ENCODE measurements at places on chromosomes 1 and 21.

DNA sequence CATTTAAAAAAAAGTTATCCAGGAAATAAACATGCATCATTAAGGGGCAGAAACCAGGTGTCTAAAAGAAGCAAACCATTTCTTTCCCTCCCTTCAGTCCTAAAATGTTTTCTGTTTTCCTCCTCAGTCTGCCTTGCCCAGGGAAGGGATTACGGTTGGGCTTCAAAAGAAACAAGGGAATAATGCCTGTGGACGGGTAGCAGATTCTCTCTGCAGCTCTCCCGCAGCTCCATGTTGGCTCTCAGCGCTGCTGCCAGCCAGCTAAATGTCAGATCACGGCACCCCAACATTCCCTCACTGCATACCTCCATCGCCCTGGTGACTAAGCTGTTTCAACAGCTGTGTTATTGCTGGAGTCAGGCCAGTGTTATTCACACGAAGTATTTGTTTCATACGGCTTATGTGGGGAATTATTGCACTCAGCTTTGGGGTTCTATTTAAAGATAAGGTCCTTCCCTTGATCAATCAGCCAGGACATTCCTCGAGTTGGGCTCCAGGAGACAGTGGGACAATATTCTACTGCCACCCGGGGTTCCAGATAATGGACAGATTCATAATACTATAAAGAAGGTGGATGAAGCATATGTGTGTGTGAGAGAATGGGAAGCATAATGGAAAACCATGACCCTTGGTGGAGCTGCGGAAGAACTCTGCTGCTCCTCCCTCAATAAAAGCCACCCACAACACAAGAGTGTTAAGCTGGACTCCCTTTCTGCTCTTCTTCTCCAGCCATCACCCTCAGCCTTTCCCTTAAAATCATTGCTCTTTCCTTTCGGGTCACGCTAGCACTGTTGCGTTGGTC lies 58.2 kb downstream of the WLS start:
- DNase-seq, result peak; percentile 34

GRCh38 chr1:182674346-182675246 lies 9.8 kb downstream of the RGS8 start:
- no peak for DNase-seq

- DNase-seq, result no peak
Measured at GRCh38 chr1:43367026-43367903, 546 bp downstream of the ELOVL1 start.

- DNase-seq, result no peak
Measured at GRCh38 chr21:42565206-42565810, 51.7 kb downstream of the SLC37A1 start.

- no peak for DNase-seq
Measured at GRCh38 chr1:115677565-115677964, 35.8 kb downstream of the VANGL1 start.

DNA sequence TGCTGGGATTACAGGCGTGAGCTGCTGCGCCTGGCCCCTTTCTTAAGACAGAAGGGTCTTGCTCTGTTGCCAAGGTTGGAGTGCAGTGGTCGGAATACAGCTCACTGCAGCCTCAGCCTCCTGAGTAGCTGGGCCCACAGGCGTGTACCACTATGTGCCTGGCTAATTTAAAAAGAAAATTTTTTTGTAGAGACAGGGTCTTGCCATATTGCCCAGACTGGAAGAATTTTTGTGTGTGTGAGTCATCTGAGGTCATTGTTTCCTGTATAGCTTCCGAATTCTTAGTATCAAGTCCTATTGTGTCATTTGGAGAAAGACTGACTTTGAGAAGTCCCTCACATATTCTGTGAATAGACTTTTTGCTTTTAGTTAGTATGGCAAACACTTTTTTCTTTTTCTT lies 4.7 kb downstream of the SZRD1 start:
- DNase-seq, result no peak

DNA sequence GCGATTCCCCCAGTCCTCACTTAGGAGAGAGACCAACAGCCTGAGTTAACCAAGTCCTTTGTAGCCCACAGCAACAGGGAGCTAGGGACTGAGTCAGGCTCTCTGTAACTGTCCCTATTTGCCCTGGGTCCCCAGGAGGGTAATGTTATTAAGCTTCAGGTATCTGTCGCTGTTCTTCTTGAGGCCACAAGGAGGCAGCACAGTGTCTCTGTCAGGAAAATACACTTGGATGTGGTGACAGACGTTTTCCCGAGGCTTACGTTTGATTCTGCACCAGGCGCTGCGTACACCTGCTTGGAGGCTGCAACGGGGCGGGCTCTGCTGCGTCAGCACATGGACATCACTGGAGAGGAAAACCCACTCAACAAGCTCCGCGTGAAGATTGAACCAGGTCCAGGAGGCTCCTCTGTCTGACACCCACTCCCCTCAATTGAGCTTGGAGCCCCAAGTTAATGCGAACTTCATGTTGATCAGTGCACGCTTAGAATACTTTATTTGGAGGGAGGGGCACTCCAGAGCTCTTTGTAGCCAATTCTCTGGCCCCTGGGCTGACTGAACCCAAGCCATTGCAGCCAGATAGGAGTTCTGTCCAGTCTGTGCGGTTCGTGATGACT lies 10.7 kb upstream of the ELF3 start:
- peak; percentile 32 for DNase-seq

GRCh38 chr1:39063775-39064174 lies 37.6 kb downstream of the NDUFS5 start:
- no peak for DNase-seq

- no peak for DNase-seq
Measured at GRCh38 chr1:203546274-203546673, 52.3 kb downstream of the OPTC start.
